ENCODE measurements at places on chromosomes 6 and 20. TPM values are rescaled to one million over a fixed set of nuclear protein-coding genes. Genes with fewer than 3 reads are reported as not detected.

DNA sequence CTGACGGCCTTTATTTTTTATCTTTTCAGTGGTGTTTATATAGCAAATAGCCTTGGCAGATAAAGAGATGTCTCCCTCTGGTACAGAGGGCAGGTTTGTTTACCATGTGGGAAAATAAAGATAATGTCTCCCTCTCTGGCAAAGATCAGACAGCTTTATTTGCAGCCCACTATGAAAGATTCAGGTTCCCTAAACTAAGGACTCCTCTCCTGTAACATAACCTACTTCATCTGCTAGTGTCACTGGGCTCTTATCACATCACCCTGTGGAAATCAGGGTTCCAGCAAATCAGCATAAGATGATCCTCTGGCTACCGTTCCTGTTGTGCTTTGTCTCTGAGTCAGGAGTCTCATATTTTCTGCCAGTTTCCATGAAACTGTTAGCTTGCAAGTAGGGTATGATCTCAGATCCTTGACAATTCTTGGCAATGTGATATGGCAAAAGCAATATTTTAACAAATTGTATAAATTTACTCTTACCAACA, 3.1 kb downstream of the FBXL4 start:
- no peak for DNase-seq

HRH3 gene
- not detected for total RNA-seq

DNA sequence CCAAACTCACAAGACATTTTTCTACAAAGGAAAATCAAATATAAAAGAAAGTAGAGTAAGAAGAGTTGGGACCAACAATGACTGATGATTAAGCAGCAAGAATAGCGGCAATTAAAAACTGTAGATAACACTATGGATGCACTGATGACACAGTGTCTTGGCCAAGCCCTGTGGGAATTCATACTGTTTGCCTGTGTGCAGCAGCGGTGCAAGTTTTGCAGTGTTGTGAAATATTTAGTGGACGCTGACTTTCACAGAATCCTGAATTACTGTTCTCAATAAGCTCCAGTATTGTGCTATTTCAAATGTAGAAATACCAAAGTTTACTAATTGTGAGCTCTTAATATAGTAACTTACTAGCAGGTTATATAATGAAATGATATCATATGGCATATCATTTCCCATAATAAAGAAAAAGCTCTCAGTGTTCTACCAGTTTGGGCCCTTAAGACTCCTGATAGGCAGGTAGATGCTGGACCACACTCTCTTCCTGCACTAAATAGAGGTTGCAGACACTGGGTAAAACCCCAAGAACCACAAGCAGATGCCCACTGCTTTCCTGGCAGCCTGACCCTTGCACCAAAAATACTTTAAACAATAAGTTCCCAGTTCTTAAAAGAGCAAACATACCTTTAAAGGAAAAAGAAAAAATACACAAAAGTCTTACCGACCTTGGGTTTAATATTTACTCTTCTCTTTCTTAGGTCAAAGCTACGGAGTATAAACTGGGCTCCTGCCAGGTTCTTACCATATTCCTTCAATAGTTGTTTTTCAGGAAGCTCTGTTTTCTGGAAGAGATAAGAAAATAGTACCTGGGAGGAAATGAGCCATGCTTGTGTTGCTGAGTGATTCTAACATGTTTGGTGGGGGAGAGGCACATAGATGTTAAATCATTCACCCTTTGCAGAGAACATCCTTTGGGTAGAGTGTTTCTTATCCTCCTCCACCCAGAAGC, 41.6 kb downstream of the ANKEF1 start:
- DNase-seq: no peak

GRCh38 chr20:8039042-8039441, 19.5 kb upstream of the TMX4 start:
- DNase-seq: no peak

LINC00237 gene
- total RNA-seq: not detected

DNA sequence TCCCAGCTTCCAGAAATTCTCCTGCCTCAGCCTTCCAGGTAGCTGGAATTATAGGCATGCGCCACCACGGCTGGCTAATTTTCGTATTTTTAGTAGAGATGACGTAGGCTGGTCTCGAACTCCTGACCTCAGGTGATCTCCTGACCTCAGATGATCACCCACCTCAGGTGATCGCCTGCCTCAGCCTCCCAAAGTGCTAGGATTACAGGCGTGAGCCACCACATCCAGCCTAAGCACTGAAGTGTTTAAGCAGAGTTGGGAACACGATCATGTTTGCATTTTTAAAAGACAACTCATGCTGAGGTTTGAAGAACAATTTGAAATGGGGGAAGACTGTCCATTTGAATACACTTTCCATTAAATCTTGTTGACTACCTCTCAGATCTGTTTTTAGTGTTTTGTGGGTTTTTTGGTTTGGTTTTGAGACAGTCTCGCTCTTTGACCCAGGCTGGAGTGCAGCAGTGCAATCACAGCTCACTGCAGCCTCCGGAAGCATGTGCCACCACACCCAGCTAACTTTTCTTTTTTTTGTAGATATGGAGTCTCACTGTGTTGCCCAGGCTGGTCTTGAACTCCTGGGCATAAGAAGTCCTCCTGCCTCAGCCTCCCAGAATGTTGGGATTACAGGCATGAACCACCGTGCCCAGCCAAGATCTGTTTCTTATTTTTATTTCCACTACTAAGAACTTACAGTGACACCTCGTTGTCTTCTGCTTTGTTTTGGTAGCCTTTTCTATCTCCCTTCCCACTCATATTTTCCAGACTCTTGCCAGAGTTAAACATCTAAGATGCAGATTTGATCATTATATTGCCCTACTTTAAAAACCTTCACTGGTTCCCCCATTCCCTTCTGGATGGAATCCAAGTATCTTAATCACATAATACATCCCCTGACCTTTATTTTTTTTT, 5.5 kb downstream of the CASP8AP2 start:
- DNase-seq: no peak

GRCh38 chr6:137117581-137117980, 55.9 kb downstream of the IL22RA2 start:
- no peak for DNase-seq

DNA sequence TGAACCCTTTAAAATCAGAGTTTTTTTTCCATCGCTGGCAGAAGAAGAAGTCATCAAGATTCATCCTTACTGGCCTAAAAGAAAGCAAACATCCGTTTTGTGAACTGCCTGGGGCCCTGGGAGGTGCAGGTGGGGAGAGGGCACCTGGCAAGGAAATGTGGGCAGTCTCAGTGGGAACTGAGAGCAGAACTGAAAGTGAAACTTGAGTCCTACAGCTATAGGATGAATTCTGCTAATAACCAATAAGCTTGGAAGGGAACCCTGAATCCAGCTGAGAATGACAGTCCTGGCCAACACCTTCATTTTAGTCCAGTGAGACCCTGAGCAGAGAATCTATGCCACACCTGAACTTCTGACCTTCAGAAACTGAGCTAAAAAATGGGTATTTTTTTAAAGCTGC, 130.1 kb upstream of the ASCC3 start:
- DNase-seq: peak; percentile 25

NR2E1 gene
- total RNA-seq: not detected

PLG gene
- 0.86 TPM for total RNA-seq

DNA sequence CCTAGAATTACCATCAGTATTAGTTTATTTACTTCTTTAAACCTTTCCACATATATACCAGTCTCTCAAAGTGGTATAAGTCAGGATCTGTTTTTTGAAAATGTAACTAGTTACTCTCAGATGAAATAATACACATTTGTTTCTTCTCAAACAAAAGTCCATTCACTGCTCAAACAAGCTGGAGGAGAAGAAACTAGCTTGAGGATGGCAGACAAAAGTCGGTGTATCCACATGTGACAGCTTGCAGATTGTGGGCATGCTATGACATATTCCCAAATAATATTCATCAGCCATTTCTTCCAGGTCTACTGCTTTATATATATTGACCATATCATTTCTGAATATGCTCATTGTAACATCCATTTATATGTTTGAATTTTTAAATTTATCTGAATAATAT, 197.4 kb upstream of the KCNQ5 start:
- DNase-seq: no peak

IYD gene
- not detected for total RNA-seq

- peak; percentile 77 for DNase-seq
Observed at GRCh38 chr6:7138921-7139358, 31.2 kb downstream of the RREB1 start.

C20orf144 gene
- total RNA-seq: 0.17 TPM

DNA sequence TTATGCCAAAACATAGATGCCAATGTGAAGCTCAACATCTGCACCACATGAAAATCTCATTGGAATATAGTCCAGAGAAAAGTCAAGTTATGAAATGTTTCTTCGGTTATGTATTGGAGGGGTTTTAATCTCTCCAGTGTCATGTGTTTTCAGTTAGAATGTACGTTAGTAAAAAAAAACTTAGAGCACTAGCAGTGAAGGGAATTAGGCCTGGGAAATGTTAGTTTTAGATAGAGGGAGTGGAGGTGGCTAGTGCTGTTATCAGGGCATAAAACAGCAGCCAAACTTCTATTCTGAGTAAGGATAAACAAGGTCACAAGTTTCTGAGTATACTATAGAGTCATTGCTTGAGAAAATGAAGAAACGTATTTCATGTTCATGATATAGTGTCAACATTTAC, 42.9 kb downstream of the HDGFL1 start:
- no peak for DNase-seq

GRCh38 chr6:144548536-144548935, 263.4 kb downstream of the UTRN start:
- no peak for DNase-seq

F13A1 gene
- total RNA-seq: 4.1 TPM

DNA sequence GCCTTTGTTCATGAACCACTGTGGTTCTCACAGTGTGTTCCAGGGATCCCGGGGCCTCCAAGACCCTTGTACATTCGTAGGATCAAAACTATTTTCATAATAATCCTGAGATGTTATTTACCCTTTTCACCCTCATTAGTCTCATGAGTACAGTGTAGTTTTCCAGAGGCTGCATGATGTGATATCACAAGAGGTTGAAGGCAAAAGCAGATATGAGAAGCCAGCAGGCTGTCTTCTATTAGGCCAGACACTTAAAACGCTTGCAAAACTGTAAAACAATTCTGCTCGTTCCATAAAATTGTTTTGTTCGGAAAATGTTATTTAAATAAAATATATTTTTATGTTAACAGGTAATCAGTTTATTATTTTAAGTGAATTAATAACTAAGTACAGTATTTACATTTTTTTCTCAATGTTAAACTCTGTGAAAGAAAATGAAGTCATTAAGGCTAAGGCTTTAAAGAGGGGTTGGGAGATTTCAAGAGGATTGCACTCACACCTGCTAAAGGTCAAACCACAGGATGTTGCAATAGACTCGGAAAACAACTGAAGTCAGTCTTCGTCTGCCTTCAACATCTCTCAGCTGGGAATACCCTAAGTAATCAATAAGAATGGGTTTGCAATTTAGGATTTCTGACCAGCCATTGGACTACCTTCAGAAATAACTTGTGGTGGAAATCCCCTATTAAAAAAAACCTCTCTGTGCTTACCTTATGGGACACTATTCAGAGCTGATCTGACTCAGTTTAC, 474.2 kb downstream of the KIF16B start:
- no peak for DNase-seq

DNA sequence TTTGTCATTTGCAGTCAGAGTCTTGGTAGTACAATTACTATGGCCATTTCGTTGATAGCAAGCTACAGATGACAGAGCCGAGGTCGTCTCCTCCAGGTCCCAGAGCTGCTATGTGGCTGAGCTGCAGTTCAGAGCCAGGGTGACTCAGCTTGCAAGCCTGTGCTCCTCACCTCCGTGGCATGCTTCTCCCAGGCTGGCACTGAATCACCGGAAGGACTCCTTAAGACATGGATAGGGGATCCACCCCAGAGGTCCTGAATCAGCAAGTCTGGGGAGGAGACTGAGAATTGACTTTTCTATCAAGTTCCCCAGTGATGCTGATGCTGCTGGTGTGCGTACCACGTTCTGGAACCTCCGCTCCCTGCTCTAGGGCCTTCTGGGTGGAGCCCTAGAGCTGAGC, 291.2 kb downstream of the CDH26 start:
- no peak for DNase-seq

- DNase-seq: no peak
Observed at GRCh38 chr20:37438464-37439222, 82.4 kb upstream of the NNAT start.

GRCh38 chr6:21147995-21148394, 445.6 kb upstream of the SOX4 start:
- DNase-seq: no peak

RNF182 gene
- not detected for total RNA-seq

GRCh38 chr20:37042986-37043972, 52.5 kb downstream of the RBL1 start:
- DNase-seq: peak; percentile 36

UBE2J1 gene
- total RNA-seq: 27.7 TPM

DNA sequence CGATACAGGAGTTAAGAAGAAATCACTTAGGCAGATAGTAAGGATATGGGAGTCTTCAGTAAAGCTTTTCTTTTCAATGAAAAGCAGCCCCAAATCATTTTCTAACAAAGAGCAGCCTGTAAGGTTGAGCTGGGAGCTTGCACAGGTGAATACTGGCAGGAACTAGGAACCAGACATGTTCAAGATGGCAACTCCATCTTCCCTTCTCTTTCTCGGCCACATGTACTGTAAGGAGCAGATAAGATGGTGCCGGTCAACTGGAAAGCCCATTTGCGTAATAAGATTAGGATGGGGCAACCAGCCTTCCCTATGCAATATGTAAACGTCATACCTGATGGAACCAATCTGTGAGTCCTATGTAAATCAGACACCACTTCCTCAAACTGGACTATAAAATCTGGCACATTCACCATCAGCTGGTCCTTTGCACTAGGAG, 46.2 kb upstream of the RNGTT start:
- DNase-seq: no peak

DNA sequence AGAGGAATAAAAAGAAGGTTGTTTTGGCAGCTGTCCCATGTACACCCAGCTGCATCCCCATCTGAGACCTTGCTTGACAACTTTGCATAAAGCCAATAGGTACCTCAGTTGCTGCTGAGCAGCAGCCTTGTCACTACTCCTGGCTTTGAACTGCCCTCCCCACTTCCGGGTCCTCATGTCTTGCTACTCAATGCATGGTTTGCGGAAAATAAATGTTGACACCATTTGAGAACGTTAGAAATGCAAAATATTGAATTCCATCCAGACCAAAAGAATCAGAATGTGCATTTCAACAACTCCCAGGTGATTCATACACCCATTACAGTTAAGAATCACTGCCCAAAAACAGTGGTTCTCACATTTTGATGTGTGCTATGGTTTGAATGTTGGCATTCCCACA, 32.9 kb downstream of the GPX5 start:
- DNase-seq: no peak

DNA sequence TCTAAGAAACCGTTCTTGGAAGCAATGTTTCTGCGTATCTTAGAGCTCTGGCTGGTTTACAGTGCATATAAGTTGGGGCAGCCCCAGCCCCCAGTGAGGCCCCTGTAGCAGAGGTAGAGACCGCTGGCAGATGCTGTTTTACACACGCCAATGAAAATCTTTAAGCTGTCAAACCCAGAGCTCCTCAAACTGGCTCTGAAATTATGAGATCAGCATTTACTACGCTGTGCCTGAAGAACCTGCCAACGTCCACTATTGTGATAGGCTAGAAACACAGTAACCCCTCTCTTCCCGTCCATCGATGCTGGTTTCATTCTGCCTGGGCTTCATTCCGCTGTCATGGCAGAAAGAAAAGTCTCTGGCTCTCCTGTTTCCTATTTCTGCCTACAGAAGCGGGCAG, 160.6 kb downstream of the SMOC2 start:
- no peak for DNase-seq
